ENCODE measurements at places on chromosomes 4 and X. TPM values are rescaled to one million over a fixed set of nuclear protein-coding genes. Genes with fewer than 3 reads are reported as not detected.

Gene F8A2
- not detected for total RNA-seq

Gene NIPAL1
- 4.1 TPM for total RNA-seq

Gene TMEM271
- not detected for total RNA-seq

Gene SCD5
- total RNA-seq = 4.3 TPM

Gene MAOB
- total RNA-seq = 0.08 TPM

Gene TSPAN7
- total RNA-seq = not detected

Gene IL1RAPL1
- 35.0 TPM for total RNA-seq

Gene CLGN
- 0.08 TPM for total RNA-seq

Gene NCAPG
- 98.5 TPM for total RNA-seq

Gene AFP
- not detected for total RNA-seq

Gene SCARB2
- total RNA-seq = 67.4 TPM

Gene MTNR1A
- total RNA-seq = 0.49 TPM

Gene SPANXN3
- total RNA-seq = not detected

Gene ETDA
- not detected for total RNA-seq

Gene PAGE1
- 7.5 TPM for total RNA-seq

Gene ZNF732
- 0.48 TPM for total RNA-seq

Gene CPEB2
- total RNA-seq = 2.4 TPM

Gene TCEAL6
- not detected for total RNA-seq

Gene STATH
- not detected for total RNA-seq

Gene NUP62CL
- total RNA-seq = not detected

Measured in A375 (cell line).